CD4-positive, alpha-beta memory T cell (primary cell): ENCODE measurements at places on chromosomes 11 and 22.

DNA sequence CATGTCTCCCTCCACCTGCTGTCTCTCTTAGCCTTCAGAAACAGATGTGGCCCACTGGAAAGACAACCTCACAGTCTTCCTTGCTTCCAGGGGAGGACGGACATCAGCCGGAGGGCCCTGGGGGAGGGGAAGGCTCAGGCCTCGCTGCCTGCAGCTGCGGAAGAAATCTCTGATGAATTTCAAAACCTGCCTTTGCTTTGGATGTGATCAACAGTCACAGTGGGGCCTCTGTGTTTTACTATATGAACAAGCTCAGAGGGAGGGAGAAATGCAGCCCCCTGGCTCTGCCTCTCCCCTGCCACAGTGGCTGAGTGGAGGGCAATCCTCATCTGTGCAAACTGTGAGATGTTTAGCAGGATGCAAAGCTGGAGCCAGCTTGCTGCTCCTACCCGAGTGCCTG lies 282.8 kb downstream of the NTM start:
- DNase-seq = no peak

- DNase-seq = no peak
Measured at GRCh38 chr11:58438486-58438885, 3.5 kb downstream of the OR5B12 start.

GRCh38 chr22:26617271-26618199 lies at the start of gene CRYBB1:
Gene CRYBB1 (minus strand): TSS chr22:26618027. CDS start chr22:26616319, 1,708 bp downstream.
- no peak for DNase-seq

GRCh38 chr11:28903716-28904115 lies 795.5 kb downstream of the METTL15 start:
- DNase-seq = no peak

DNA sequence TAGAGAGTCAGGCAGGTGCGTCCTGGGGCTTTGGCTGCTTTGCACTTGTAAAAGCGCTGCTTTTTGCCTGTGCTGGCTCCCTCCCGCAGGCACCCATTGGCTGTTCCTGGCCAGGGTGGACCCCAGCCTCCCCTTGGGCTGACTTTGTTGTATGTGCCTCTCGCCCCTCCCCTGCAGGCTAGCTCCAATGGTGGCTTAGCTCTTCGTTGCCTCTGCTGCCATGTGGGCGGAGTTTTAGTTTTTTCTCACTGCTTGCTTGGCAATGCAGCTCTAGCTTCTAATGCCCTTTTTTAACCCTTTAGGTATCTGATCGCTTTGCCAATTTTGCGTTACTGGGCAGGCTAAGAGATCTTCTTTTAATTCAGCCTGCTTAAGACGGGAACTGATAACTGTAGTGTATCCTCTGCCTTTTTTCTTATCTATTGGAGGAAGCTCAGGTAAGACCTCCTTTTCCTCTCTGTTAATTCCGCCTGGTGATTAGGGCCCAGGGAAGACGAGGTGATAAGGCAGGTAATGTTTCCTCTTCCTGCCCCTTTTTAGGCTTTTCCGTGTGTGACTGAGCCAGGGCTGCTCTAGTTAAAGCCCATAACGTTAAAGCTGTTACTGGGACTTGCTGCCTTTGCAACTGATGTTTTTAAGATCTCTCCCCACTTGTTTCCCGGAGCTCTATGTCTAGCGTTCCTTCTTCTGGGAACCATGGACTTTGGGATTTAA lies 11.7 kb upstream of the GLYATL1 start:
- DNase-seq = no peak

DNA sequence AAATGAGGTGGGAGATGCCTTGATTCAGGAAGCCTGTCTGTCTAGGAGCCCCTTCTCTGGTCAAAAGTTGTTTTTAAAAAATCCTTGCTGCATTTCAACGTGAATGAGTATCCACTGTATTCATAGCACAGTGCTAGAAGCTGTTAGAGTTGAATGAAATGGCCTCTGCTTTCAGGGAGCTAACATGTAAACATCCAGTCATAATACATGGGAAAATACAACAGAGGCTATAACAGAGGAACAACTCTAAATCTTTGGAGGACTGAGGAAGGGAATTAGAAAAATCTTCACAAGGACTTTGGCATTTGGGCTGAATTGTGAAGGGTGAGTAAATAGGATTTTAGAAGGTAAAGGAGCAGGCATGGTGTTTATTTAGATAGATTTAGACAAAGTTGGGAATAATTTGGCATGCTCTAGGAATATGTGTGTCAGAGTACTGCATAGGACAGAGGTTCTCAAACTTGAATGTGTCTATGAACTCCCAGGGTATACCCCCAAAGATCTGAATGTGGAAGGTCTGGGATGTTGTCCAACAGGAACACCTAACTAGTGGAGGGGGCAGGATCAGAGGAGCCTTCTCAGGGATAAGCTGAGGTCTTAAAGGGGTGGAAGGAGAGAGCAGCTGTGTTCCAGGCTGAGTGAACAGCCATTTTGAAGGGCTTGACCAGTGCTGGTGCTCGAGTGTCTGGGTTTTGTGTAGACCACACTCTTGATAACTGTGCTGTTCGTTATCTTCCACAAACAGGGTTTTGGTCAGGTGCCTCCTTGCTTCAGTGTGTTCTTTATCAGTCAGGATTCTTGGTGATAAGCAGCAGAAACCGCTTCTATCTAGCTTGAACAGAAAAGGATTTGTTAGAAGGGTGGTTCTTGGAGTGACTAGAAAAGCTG lies 12.7 kb downstream of the SREBF2 start:
- no peak for DNase-seq
